ENCODE measurements at places on chromosomes 7 and 10. TPM values are rescaled to one million over a fixed set of nuclear protein-coding genes. Genes with fewer than 3 reads are reported as not detected.

Gene LRRC4
- total RNA-seq = 21.4 TPM

Gene SPDYE16
- total RNA-seq = 0.27 TPM

Gene LEP
- 0.09 TPM for total RNA-seq

Gene SOSTDC1
- total RNA-seq = 2.4 TPM

Gene CHST3
- total RNA-seq = 22.0 TPM

Gene AIFM2
- total RNA-seq = 1.4 TPM

Gene HABP2
- total RNA-seq = not detected

Gene TNPO3
- total RNA-seq = 64.5 TPM

Gene CNTNAP2
- total RNA-seq = 137 TPM

Gene PAX4
- total RNA-seq = not detected

Gene AKR1C8
- total RNA-seq = 0.45 TPM

Gene CYP3A7
- total RNA-seq = 0.45 TPM

Gene GRID1
- total RNA-seq = 15.8 TPM

- DNase-seq = peak; percentile 25
Measured at GRCh38 chr7:128456255-128456725, 612 bp downstream of the HILPDA start.

DNA sequence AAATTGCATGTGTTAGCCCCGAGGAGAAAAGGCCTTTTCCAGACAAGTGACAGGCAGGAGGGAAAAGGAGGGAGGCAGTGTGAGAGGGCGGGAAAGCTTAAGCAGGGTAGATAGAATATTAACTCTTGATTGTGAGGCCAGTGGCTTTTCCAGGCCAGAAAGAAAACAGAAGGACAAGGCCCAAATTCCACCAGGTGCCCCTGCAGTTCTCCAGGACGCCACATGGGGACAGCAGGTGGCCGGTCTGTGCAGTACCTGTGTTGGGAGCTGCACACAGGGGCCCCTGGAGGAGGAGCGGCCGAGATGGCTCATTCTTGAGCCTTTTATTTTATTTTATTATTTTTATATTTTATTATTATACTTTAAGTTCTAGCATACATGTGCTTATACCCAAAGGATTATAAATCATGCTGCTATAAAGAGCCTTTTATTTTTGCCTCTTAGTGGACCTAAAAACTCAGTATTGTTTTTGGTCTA is 141.3 kb upstream of the KLF14 start:
- DNase-seq = peak; percentile 70

DNA sequence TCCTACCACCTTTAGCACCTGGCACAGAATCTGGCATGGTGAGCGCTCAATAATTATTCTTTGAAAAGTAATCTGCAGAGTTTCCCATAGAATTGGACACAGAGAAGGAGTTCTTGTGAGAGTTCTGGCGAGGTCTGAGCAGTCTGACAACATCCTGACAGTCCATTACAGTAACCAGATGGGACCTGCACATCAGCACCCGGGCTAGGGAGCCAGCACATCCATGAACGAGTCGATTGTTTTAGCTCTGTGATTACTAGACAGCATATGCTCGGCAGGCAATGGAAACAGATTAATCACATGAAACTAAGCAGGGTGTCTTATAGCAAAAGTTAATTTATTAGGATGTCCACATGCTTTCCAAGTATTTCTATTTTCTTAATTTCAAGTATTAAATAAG is 96.7 kb downstream of the SEMA3D start:
- DNase-seq = no peak

DNA sequence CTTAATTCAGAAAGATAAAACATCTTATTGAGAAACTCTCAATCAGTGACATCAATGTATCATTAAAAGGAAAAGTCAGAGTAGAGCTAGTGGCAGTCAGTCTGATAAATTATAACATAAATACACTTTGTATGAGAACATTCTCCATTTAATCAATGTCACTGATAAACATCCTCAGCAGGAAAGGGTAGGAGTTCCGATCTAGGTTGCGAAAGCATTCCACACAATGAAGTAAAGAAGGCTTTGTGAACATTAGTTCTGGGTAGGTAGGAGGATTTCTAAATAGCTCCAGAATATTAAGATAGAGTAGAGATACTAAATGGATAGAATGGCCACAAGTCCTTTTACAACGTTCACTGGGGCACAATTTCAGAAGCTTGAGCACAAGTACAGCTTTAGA is 179.7 kb upstream of the MALRD1 start:
- no peak for DNase-seq

GRCh38 chr10:114992189-114992775 is 54.3 kb downstream of the TRUB1 start:
- no peak for DNase-seq

- no peak for DNase-seq
Measured at GRCh38 chr7:100466653-100467605, 2.9 kb upstream of the SPACDR start.

GRCh38 chr7:132386201-132386681 is 190.0 kb downstream of the PLXNA4 start:
- DNase-seq = no peak

DNA sequence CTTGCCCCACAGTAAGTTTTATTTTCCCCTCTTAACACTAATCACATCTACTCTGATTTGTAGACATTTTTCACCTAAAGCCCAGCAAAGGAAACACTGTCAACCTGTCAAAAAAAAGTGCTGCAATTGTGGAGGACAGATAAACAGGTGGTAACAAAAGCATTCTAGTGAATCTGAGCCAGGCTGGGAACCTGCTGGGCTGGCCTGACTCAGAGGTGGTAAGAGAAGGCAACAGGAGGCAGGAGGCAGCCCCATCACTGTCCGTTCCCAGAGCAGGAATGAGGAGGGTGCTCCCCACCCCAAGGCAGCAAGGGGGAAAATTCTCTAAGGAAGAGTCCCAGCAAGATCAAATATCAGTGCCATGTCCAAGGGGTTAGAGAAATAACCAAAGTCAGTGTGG is 19.5 kb upstream of the HERPUD2 start:
- DNase-seq = peak; percentile 64

GRCh38 chr7:156969972-156970420 is 20.5 kb downstream of the NOM1 start:
- no peak for DNase-seq

- no peak for DNase-seq
Measured at GRCh38 chr10:77879710-77880109, 46.8 kb downstream of the DLG5 start.

GRCh38 chr7:46939089-46939488 is 642.8 kb downstream of the TNS3 start:
- no peak for DNase-seq

GRCh38 chr10:11246752-11247467 is 229.2 kb downstream of the CELF2 start:
- DNase-seq = no peak

DNA sequence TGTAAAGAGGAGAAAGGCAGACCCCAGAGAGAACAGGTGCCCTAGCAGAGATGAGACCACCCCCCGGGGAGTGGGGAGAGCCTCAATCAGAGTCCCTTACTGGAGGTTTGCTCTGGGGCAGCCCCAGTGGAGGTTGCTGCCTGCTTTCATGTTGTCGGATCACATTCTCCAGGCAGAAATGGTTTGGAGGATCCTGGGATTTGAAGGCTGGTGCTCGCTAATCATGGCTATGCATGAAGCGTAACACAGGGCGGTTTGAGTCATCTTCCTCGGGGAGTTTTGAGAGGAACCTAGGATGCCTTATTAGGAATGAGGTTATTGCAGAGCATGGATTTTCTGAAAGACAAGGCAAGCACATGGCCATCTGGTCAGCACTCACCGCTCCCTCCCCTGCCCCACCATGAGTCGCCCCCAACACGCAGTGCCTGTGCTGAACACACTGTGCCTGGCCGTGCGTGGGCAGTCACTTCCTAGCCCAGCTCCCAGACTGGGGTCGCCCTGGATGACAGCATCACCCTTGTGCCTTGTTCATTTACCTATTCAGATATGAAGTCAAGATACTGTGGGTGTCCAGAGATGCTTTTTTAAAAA is 319.9 kb downstream of the DPP6 start:
- no peak for DNase-seq

DNA sequence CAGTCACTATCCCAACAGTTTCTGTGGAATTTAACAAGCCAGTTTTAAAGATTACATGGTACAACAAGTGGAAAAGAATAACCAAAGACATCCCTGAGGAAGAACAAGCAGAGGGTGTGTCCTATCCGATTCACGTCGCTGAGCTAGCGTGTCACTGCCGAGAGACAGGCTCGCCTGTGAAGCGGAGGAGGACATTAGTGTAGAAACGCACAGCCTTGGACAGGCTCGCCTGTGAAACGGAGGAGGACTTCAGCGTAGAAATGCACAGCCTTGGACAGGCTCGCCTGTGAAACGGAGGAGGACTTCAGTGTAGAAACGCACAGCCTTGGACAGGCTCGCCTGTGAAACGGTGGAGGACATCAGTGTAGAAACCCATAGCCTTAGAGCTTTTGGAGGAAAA is 52.7 kb upstream of the INPP5A start:
- no peak for DNase-seq

DNA sequence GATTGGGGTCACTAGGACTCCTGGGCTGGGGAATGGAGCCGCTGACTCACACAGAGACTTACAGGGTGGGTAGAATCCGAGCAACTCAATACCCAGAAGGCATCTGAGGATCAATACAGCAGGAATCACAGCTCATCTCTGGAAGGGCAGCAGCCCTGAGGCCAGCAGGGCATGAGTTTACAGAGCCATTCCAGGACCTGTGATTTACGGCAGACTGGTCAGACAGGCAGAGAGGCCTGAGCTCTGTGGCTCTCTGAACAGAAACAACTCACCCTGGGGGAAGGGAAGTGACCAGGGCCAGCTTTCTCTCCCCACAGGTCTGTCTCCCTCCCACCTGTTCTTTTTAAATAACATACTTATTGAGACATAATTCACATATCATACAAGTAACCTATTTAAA is 88.2 kb upstream of the CXCL12 start:
- no peak for DNase-seq

DNA sequence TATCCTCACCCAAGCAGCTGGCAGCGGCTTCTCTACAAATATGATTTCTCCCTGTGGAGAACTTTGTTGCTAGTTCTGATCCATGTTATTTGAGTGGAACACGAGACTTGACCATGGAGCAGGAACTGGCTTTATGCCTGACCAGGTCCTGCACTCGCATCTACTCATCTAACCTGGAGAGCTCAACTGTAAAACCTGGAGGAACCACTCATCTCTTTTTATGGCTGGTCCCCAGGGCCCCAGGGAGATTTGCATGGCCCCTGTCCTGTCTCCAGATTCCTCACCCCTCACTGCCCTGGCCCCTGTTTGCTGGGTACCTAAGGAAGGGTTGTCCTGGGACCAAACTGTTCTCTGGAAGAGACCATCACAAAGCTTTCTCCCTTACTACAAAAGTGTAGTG is 16.0 kb downstream of the TCAF1 start:
- no peak for DNase-seq

DNA sequence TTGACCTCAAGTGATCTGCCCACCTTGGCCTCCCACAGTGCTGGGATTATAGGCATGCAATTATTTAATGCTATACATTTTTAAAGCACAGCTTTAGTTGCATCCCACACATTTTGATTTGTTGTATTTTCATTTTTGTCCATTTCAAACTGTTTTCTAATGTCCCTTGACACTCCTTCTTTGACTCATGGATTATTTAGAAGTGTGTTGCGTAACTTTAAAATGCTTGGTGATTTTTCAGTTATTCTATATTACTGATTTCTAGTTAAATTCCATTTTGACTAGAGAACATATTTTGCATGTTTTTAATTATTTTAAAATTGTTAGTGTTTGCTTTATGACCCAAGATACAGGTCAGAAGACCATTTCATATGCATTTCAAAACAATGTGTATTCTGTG is 28.8 kb downstream of the EVX1 start:
- no peak for DNase-seq

GRCh38 chr7:24054236-24054635 is 229.8 kb upstream of the NPY start:
- DNase-seq = no peak

DNA sequence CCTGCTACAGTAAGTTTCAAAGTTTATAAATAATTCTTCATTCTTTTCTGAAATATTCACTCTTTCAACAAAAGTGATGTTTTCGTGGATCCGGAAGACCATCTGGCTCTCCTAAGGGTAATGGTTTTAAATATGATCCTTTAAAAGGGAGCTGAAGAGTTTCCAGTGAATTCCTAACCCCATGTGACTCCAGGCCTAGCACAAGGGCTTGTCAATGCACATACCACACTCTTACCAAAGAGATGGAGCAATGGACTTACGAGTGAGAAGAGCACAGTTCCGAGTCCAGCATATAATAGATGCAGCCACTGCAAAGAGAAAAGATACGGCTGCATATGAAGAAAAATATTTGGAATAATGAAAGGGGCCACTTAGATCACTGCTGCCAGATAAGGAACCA is 32.1 kb upstream of the GATAD1 start:
- DNase-seq = no peak

DNA sequence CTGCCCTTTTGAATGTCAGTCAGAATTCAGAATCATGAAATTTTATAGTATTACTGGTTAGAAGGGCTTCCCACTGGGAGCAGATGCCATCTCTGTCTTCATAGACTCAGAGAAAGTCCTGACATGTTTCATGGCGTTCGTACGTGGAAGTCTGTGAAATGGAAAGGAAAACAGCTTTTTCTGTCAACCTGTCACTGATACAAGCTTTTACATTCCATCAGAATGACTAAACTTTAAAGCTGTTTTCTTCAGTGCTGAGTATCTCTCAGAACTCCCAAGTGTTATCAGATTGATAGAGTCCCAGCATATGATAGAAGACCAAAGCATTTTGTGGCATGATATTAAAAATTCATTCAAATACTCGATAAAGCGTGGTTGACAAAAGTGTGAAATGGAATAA is 726.7 kb upstream of the GALNT17 start:
- no peak for DNase-seq

DNA sequence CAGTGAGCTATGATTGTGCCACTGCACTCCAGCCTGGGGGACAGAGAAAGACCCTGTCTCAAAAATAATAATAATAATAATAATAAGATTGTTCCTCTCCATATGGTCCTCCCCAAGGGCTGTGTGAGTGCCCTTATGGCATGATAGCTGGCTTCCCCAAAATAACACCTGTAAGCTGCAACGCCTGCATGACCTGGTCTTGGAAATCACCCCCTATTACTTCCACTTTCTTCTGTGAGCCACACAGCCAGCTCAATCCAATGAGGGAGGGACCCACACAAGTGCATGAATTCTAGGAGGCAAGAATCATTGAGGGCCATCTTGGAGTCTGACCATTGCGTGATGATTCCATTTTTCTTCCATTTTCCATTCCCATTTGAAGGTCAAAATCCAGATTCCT is 82.7 kb upstream of the CALN1 start:
- no peak for DNase-seq

DNA sequence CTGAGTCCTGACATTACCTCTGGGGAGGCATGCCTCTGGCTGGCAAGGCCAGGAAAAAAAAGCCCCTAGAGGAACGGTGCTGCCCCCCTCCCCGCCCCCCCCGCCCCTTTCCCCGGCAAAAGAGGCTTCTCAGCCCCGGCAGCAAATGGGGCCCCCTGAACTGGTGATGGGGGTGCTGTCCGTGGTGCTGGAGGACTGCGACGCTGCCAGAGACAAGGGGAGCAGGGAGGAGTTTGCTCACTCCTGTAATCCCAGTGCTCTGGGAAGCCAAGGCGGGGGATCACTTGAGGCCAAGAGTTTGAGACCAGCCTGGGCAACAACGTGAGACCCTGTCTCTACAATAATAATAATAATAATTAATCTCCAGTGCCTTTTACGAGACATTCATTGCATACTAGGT is 23.7 kb downstream of the SRRM3 start:
- no peak for DNase-seq

- DNase-seq = peak; percentile 68
Measured at GRCh38 chr7:40437498-40437897, 302.7 kb downstream of the SUGCT start.
